ENCODE measurements at places on chromosomes 13 and 19. TPM values are rescaled to one million over a fixed set of nuclear protein-coding genes. Genes with fewer than 3 reads are reported as not detected.

- DNase-seq: no peak
These were observed 521 bp upstream of the NUP58 start for GRCh38 chr13:25300861-25301346.

- no peak for DNase-seq
These were observed 1.9 kb upstream of the ZNF628 start for GRCh38 chr19:55474269-55475265.

DNA sequence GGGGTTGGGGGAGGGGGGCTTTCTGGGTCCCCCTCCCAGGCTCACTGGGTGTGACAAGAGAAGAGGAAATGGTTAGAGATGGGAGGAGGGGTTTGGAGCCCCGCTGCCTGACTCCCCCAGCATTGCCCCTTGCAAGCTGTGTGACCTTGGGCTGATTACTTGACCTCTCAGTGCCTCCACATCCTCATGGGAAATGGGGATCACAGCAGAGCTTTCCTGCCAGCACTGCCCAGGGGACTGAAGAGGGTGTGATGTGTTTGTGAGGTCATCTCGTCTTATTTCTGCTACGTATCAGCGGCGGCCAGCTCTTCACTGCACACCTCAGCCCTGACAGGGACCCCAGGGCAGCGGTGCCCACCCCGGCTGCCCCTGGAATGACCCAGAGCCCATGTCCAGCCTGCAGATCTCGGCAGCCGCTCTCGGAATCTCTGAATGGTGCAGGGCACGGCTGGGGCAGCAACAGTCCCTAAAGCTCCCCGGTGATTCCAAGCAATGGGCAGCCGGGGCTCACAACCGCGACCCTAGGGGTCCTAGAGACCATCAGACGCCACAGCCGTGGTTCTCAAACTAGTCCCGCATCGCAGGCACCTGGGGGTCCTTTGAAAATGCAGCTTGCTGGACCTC, 8.4 kb downstream of the PNMA8B start:
- DNase-seq: no peak

GRCh38 chr19:31513841-31514240, 164.6 kb upstream of the TSHZ3 start:
- no peak for DNase-seq

GRCh38 chr19:46717034-46717715, at the start of gene PRKD2:
Gene PRKD2, minus strand, starts transcription at chr19:46717114. Its CDS starts 744 bp downstream, at chr19:46716370.
- peak; percentile 57 for DNase-seq

GRCh38 chr13:61156753-61157152, 258.9 kb downstream of the PCDH20 start:
- no peak for DNase-seq

DNA sequence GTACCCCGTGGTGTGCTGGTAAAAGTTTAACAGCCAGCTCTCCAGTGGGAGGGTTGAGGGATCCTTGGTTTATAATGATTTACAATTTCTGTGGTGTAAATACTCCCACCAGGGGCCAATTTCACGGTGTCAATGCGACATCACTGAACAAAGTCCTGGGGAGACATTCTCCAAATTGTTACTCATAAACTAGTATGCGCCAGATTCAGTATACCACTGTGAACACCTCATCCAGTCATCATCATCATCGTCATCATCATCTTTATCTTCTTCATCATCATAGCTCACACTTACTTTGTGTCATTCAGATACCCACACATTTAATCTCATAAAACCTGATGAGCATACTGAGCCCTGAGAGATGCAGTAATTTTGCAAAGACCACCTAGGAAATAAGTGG, 17.2 kb upstream of the TNFSF14 start:
- DNase-seq: no peak

DNA sequence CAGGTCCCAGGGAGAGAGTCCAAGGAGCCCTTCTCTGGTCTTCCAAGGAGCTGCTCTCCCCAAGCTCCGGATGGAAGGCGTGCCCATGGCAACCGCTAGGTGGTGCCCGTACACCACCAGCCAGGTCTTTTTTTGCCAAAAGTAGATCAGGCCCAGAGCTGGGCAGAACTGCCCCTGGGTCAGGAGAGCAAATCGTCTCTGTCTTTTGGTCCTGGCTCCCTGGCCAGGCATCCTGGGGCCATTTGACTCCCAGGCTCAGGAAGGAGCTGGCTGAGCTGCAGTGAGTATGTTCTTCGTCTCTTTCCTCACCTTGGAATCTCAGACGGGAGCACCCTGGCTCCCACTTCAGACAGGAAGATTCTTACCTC, 24.6 kb upstream of the BCL3 start:
- peak; percentile 81 for DNase-seq

- DNase-seq: no peak
These were observed 6.2 kb downstream of the GAS6 start for GRCh38 chr13:113857531-113858195.

GRCh38 chr19:44278181-44278690, 18.6 kb downstream of the ZNF233 start:
- no peak for DNase-seq

GRCh38 chr19:5036698-5037563, 68.0 kb downstream of the KDM4B start:
- DNase-seq: no peak

DNA sequence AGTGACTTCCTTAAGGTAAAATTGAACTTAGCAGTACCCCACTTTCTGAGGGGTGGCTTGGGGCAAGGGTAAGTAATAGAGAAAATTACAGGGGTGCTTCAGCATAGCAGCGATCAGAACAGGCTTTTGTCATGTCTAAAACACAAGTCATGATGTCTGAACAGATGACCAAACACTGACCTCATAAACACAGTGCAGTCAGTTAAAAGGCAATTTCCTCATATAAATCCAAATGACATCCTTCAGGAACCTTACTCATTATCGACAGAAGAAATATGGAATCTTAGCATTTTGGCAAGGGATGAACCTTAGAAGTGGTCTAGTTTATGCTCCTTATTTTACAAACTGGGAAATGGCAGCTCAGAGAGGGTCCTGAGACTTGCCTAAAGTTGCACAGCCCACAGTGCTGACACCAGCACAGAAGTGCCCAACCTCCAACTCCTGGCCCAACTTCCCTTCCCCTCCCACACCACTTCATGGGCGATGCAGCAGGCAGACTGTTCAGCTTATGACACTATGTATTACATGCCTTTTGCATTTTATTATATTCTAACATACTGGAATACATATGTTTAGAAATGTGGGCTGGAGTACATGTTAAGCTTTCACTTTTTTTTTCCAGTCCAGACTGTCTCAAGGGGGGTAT, 3.6 kb downstream of the GJA3 start:
- no peak for DNase-seq

DNA sequence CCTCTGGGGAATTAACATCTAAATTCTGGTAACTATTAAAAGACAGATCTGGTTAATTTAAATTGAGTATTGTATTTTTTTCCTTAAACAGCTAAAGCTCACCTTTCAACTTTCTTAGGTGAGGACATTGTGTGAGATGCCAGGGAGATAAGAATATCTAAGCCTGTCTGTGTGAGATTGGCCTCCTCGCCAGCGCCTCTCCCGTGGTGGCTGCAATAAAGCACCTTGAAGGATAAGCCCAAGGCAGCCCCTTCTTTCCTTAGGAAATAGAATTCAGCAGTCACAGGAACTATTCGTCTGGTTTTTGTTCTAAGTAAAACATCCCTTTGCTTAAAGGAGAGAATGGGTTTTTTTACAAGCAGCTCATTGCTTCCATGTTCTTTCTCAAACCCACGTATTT, 24.6 kb downstream of the NAXD start:
- no peak for DNase-seq

- DNase-seq: no peak
These were observed 22.0 kb upstream of the SLC7A9 start for GRCh38 chr19:32891609-32892008.

GRCh38 chr13:41107104-41107571, 25.5 kb downstream of the KBTBD6 start:
- DNase-seq: no peak

GRCh38 chr13:35712907-35713761, 236.6 kb upstream of the MAB21L1 start:
- DNase-seq: peak; percentile 39

DNA sequence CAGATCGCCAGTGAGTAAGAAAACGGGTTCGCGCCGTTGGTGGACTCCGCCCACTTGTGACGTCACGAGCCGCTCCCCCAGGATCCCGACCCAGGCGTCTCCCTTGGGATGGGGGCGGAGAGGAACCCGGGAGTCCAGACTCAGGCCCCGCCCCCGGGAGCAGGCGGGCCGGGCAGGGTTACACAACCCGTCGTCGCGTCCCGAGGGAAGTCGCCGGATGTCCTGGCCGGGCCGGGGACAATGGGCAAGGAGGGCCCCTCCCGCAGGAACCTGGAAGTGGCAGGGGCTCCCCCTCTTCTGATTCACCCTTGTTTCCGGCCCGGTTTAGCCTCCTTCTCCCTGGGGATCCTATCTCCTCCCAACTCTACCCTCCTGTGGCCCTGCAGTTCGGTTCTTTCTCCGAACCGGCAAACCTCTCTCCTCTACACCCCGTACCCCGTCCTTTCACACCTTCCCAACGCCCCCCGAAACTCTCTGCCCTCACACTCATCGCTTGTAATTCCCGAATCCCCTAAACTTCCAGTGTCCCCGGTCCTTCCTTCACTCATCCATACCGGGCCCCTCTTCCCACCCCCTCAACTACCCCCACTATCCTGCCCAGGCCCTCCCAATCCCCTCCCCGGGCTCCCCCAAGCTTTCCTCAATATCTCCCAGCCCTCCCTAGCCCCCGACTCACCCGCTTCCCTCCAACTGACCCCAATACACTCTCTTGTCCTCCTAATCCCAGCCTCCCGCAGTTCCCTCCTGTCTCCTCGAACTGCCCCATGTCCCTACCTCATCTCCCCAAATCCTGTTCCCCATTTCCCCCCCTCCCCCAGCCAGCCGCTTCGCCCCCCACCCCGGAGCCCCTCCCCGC, 20.0 kb upstream of the ERCC1 start:
- peak; percentile 84 for DNase-seq

DNA sequence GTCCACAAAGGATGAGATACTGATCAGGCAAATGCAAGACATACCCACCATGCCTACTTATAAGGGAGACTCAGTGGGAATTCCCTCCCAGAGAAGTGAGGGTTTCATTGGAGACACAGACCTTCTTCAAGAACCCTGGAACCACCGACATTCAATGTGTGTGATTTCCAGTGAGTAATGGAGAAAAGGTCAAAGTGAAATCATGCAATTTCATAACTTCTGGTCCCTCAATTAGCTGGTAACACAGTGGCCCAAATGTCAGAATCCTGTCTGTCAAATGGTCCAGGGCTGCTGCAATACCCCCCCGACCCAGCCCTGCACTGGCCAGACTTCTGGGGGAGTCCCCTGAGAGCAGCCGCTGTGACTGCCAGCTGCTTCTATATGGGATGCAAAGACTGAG, 4.7 kb upstream of the METTL21C start:
- no peak for DNase-seq

DNA sequence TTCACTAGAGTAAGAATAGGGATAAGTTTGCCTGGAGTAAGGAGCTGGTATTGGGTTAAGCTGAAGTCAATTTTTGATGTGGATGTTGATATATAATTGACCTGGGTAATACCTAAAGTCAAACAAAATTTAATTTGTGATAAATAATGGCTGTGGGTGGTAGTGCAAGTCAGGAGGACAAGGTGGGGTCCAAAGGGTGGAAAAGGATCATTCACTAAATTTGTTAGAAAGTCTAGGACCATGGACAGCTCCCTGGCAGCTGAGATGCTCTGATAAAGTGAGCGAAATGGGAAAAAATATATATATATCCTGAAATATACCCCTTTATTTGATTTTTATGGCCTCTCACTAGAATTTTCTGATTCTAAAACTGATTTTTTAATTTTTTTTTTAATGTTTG, 463.5 kb downstream of the GPC6 start:
- peak; percentile 5 for DNase-seq

DNA sequence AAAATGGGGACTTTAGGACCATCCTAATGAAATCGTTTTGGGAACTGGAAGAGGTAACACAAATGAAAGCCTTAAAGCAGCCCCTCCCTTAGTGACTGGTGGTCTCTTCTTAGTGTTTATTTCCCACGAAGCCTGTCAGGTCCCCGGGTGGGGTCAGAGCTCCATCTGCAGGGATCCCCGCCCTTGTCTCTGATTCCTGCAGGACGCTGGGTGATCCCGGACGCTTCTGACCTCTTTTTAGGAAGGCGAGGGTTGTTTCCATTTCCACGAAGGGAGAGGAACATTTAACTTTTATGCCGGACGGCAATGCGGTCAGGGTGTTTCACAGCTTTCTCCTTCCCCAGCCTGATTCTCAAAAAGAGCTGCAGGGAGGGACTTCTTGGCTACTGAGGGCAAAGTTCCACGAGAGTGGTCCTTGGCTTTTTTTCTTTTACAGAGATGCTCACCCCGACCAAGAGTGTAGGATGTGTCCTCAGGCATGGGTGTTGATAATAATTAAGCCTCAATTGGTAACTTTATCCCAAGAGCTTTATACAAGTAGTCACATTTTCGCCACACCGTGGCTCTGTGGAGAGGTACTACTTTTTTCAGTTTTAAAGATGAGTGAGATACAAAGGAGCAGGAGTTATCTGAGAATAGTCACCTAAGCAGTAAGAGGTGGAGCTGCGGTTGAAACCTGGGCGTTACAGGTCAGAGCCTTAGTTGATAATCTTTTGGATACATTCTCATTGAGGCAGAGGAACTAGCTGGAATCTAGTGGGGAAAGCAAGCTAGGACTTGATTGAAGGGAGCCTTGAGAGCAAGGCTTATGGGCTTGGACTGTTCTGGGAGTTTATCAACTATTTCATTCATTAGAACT, 813 bp downstream of the ZNF284 start:
- DNase-seq: peak; percentile 8

- no peak for DNase-seq
These were observed 120.8 kb downstream of the SOX1 start for GRCh38 chr13:112187527-112188297.

- DNase-seq: peak; percentile 20
These were observed 3.0 kb upstream of the HIPK4 start for GRCh38 chr19:40392894-40393517.

- DNase-seq: no peak
These were observed 91.8 kb downstream of the LRCH1 start for GRCh38 chr13:46644816-46645215.

The IFNL1 gene
- not detected for total RNA-seq

The FCAR gene
- not detected for total RNA-seq

The RELB gene
- total RNA-seq: 3.2 TPM

The SHANK1 gene
- total RNA-seq: 10.5 TPM

The HNRNPA1L2 gene
- total RNA-seq: 3.0 TPM

The DOCK9 gene
- 58.1 TPM for total RNA-seq

The IL11 gene
- total RNA-seq: 52.7 TPM

The MIA gene
- 6.7 TPM for total RNA-seq

The FXYD7 gene
- total RNA-seq: 0.66 TPM

The VSIG10L gene
- 1.3 TPM for total RNA-seq

The TMEM255B gene
- total RNA-seq: not detected

The SERPINE3 gene
- not detected for total RNA-seq

Measured in HT1080 (cell line).